Stimulated activated CD8-positive, alpha-beta memory T cell treated with anti-CD3 and anti-CD28 coated beads, Interleukin-2, amount 100 ng/mL, for 1 hour (primary cell): ENCODE measurements at places on chromosomes 1 and 21.

- no peak for DNase-seq
Measured at GRCh38 chr1:211468595-211468994, 23.4 kb downstream of the RD3 start.

DNA sequence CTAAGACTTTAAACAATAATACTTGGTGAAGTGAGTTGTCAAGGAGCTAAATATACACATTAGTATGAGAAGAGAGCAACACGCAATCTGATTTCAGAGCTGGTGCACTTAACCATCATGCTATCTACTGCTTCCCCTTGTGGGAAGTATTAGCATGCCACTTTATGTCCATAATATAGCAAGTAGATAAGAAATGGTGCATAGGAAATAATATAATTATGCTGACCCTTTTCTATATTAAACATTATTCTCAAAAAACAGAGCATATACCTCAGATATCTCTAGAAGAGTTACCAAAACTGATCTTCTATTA is 63.4 kb downstream of the MAGI3 start:
- no peak for DNase-seq

GRCh38 chr1:6776895-6777294 is 8.4 kb upstream of the CAMTA1 start:
- no peak for DNase-seq

GRCh38 chr1:241918879-241919278 is 38.7 kb upstream of the BECN2 start:
- no peak for DNase-seq

- DNase-seq, result no peak
Measured at GRCh38 chr1:201876148-201876818, 12.4 kb upstream of the SHISA4 start.

DNA sequence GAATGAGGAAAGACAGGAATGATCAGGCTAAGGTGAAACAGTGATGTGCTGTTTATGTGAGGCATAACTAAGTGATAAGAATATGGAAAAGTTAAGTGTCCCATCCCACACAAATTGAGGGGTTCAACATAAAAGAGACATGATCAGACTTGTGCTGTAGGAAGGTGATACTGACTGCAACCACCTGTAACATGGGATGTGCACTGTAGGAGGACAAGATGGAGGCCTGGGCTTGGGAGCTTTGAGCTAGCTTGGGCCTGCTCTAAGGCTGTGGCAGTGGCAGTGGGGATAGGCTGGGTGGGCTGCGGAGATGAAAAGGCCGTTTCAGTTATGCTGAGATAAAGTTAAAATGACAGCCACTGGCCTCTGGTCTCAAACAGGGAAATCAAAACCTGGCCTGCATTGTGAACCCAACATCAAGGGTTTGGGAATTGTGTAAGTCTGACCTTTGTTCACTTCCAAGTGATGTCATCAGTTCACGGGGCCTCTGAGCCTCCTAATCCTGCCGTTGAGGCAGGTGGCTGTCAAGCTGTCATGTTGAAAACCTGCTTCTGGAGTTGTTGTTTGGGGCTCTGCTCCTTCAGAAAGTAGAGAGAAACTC is 61.2 kb upstream of the TENT5C start:
- DNase-seq, result no peak

DNA sequence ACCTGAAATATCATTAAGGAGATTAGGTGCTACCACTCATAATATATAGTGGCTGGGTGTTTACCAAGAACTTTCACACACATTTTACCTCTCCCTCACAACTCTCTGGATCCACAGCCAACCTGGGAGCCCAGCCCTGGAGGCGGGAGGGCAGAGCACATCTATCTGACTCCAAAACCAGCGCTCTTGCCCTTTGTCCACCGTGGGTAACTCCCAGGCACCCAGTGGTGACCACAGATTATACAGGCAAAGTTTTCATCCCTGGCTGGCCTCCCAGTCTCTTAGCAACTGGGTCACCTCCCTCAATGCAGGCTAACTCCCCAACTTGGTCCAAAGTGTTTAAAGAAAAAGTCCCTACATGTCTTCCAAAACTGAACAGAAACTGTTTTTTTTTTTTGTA is 2.4 kb downstream of the PAQR7 start:
- DNase-seq, result no peak

GRCh38 chr1:204968135-204968534 is 74.9 kb upstream of the CNTN2 start:
- DNase-seq, result no peak

DNA sequence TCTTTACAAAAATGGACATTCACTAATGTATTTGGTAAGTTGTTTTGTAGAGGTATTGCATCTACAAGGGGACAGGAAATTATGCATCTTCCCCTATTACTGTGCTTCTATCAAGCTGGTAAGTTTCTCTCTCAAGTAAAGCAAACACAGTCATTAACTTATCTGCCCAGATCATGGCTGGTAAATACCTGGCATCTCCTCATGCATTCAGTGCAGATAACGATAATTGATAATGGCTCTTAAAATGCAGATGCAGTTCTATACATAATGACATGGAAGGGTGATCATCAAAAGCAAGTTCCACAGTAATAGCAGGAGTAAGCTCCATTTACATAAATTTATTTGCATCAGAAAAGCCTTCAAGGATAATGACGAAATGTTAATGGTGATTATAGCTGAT is 122.4 kb downstream of the SIPA1L2 start:
- DNase-seq, result no peak
